ENCODE measurements at places on chromosomes 6 and 20. TPM values are rescaled to one million over a fixed set of nuclear protein-coding genes. Genes with fewer than 3 reads are reported as not detected.

Gene PTGIS
- total RNA-seq: 2.4 TPM

Gene PHACTR2
- total RNA-seq: 15.1 TPM

Gene INSM1
- total RNA-seq: not detected

Gene MTG2
- 26.8 TPM for total RNA-seq

Gene RIPPLY2
- not detected for total RNA-seq

Measured in liver (tissue), 10 donors.